ENCODE measurements at places on chromosomes 7 and 10.
A peak's percentile ranks its signal among the peaks of the same experiment; 100 is the strongest.

DNA sequence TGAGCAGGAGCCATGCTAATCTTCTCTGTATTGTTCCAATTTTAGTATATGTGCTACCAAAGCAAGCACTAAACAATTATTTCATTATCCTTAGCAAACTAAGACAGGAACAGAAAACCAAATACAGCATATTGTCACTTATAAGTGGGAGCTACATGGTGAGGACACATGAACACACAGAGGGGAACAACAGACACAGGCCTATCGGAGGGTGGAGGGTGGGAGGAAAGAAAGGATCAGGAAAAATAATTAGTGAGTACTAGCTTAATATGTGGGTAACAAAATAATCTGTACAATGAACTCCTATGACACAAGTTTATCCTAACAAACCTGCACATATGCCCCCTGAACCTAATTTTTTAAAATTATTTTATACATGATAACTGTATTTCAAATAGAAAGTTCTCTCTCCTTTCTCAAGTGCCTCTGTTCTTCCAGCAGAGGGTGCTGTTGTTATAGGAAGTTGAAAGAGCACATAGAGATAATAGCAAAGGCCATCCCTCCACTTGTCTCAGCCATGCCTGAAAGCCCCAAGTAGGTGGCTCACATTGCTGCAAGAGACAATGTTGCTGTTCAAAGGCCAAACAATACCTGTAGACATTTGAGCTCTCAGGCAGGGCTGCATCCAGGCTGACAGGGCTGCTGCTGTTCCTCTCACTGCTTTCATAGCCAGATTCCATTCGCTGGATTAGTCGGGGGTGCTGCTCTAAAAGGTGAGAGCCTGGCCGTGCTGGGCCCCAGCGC, 33.4 kb upstream of the PPP3CB start:
- DNase-seq: peak; percentile 8

- DNase-seq: no peak
These were observed 57.5 kb downstream of the TRRAP start for GRCh38 chr7:98935811-98936210.

- no peak for DNase-seq
These were observed 142.4 kb downstream of the CHCHD3 start for GRCh38 chr7:132939495-132939894.

DNA sequence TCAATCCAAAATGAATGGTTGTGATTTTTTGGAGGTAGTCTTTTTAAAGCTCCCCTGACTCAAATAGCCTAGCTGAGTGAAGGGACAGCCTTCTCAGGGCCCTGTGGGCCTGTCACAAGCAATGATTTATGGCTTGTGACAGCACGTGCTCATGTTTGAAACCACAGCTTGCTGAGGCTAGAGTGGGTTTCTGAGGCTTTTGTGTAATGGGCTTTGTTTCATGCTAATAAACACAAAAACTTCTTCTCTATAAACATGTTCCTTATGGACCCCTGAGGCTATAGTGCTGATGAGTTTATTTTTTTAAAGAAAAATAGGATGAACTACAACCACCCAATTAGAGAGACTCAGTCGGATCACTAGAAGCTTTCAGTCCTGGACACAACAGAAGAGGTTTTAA, 36.1 kb upstream of the BET1 start:
- DNase-seq: no peak

GRCh38 chr7:39624442-39624807, 1.1 kb downstream of the RALA start:
- peak; percentile 20 for DNase-seq

DNA sequence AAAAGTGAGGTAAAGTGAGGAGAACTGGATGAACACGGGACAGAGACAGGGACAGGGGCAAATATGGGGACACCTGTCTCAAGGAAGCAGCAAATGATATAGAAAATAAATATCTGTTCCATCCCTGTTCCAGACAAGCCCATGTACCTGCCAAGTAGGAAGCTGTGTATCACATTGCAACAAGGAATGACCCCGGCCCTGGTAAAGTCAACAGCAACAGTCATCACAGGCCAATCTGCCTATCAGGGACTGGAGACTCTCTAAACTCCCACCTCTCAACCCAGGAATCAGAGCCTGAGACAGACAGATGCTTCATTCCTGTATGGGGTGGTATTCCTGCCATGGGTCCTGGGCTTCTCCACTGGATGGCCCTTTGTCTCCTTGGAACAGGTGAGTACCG, 156.6 kb upstream of the PRSS1 start:
- DNase-seq: no peak

DNA sequence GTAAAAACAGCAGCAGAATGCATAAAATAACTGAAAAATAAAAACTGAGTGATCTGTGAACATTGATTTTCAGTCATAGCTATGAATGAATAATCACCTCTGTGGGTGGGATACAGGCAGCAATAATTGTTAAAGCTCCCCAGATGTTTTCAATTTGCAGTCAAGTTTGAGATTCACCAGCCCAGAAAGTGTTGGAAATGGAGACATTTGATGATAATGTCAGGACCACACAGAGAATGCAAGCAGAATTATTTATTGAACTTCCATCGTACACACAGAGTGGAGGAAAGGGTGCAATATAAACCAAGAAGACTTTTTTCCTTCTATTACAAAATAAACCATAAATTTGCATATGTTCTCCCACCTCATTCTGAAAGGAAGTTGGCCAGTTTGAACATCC, 601.7 kb downstream of the ANKRD7 start:
- no peak for DNase-seq

- no peak for DNase-seq
These were observed 30.4 kb downstream of the DDC start for GRCh38 chr7:50534690-50535290.

GRCh38 chr10:89032141-89032891, 41.7 kb downstream of the FAS start:
- DNase-seq: peak; percentile 66

GRCh38 chr10:124587811-124588211, 126.2 kb downstream of the LHPP start:
- DNase-seq: no peak

- no peak for DNase-seq
These were observed 181.7 kb downstream of the ST7 start for GRCh38 chr7:117134889-117135552.

DNA sequence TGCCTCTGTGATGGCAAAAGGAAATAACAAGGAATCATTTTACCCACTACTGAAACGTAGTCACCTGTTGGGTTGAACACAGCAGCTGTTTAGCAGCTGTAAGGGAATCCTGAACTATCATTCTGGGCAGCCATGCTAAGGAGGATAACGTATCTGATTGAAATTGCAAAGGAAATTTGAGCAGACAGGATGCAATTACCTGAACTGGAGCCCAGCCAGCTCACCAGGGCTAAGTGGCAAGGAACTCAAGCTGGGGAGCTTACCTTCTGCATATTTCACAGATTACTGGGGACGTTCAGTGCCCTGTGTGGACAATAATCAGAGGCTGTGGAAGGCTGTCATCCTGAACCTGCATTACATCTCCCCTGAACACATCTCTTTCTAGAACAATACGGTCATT, 650.5 kb downstream of the SORCS3 start:
- no peak for DNase-seq
